Fibroblast of lung (primary cell): ENCODE measurements at places on chromosomes 12 and 14. TPM values are rescaled to one million over a fixed set of nuclear protein-coding genes. Genes with fewer than 3 reads are reported as not detected.

DNA sequence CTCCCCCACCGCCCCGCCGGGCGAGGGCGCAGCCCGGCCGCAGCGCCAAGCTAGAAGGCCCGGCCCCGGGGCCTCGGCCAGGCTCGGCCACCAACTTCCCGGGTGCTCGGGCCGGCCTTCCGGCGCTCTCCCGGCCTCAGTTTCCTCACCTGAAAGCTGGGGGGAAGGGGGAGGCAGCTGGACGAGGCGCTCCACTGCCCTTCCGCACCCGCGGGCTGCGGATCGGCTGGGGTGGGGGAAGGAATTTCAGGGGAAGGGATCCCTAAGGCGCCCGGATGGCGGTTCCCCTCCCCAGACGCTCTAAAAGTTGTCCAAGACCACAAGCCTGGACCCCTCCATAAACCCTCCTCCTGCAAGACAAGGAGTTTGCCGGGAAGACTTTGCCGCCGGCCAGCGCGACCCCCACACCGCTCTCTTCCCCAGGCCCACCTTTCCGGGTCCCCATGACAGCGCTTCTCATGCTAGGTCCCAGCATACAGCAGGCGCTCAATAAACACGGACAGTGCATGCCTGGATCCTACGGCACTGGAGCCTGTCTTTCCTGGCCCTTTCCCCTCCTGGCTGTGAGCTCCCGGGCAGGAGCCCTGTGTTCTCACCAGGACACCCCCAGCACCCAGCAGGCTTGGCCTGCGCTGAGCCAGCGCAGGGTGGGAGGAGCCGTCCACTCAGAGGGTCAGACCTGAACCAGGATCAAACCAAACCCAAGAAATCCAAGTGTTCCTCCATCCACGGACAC is 18.1 kb downstream of the BEGAIN start:
- H3K36me3 ChIP-seq = no peaks in the 10 kb centered on the region
- H3K4me3 ChIP-seq = no peak overlapping the region
- H3K27me3 ChIP-seq = peaks cover 15% of the 10 kb centered on the region
- no peak overlapping the region for H3K27ac ChIP-seq
- peak; percentile 25 for DNase-seq
- H3K4me1 ChIP-seq = no peaks in the 10 kb centered on the region

- no peaks in the 10 kb centered on the region for H3K36me3 ChIP-seq
- H3K27ac ChIP-seq = no peak overlapping the region
- H3K27me3 ChIP-seq = no peaks in the 10 kb centered on the region
- H3K4me1 ChIP-seq = no peaks in the 10 kb centered on the region
Observed at GRCh38 chr12:131351319-131352028, 359.4 kb upstream of the SFSWAP start.

DNA sequence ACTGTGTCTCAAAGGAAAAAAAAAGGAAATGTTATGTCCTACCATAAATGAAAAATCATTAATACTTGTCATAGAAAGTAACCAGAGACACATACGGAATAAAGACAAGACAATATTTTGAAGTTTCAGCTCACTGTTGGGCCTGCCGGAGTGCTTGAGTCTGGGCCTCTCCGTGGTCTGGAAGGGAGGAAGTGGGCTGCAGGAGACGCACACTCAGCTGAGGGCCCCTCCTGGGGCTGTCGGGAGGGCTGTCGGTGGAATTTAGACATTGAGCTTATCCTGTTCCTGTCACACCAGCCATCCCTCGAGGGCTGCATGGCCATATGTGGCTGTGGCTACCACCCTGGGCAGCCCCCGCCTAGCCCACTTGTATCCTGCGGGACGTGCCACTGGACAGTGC is 80.6 kb downstream of the DDX51 start:
- no peak for DNase-seq
- no peak overlapping the region for H3K27ac ChIP-seq
- no peak overlapping the region for H3K4me3 ChIP-seq
- H3K36me3 ChIP-seq = peaks cover 34% of the 10 kb centered on the region

GRCh38 chr12:125233319-125233718 is 168.1 kb downstream of the AACS start:
- H3K4me1 ChIP-seq = no peaks in the 10 kb centered on the region
- H3K36me3 ChIP-seq = no peaks in the 10 kb centered on the region
- H3K27me3 ChIP-seq = no peaks in the 10 kb centered on the region
- H3K27ac ChIP-seq = no peak overlapping the region
- DNase-seq = no peak

DNA sequence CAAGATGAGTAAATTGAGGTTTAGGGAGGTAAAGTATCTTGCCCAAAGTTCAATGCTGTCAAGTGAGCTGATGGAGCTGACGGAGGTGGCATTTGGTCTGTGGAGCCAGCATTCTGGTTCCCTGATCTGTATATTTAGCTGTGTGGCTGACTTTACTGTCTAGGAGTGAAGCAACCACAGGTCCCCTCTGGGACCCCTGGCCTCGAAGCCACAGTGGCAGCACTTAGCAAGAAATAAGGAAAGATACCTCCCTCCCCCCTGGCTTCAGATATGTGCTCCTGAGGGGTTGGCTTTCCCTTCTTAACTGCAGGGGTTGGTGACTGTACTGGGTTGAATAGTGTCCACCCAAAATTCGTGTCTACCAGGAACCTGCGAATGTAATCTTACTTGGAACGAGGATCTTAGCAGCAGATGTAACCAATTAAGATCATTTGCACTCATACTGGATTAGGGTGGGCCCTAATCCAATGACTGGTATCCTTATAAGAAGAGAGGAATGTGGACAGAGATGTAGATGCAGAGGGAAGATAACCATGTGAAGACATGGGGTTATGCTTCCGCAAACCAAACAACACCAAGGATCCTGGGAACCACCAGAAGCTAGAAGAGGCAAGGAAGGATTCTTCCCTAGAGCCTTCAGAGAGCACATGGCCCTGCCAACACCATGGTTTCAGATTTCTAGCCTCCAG is 2.0 kb upstream of the ACVR1B start:
- no peak overlapping the region for H3K27ac ChIP-seq
- peaks cover under 1% of the 10 kb centered on the region for H3K4me1 ChIP-seq
- no peak overlapping the region for H3K4me3 ChIP-seq
- DNase-seq = no peak
- no peaks in the 10 kb centered on the region for H3K36me3 ChIP-seq

DNA sequence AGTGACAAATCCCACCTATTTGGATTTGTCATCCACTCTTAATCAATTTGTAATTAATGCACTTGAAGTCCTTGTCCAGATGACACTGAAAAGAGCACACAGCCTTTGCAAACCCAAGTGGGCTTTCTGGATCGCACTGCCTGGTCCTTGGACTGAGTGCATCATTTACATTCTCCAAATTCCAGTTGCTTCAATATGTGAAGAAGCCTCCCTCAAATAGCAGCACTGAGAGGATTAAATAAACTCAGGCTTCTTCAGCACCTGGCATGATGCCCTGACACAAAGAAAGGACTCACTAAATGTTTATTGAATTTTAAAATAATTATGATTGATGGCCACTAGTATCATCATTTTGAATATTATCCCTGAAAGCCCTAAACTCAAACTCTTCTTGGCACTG is 496.5 kb downstream of the VRK1 start:
- DNase-seq = no peak
- H3K27ac ChIP-seq = no peak overlapping the region
- H3K4me1 ChIP-seq = no peaks in the 10 kb centered on the region
- no peaks in the 10 kb centered on the region for H3K36me3 ChIP-seq

DNA sequence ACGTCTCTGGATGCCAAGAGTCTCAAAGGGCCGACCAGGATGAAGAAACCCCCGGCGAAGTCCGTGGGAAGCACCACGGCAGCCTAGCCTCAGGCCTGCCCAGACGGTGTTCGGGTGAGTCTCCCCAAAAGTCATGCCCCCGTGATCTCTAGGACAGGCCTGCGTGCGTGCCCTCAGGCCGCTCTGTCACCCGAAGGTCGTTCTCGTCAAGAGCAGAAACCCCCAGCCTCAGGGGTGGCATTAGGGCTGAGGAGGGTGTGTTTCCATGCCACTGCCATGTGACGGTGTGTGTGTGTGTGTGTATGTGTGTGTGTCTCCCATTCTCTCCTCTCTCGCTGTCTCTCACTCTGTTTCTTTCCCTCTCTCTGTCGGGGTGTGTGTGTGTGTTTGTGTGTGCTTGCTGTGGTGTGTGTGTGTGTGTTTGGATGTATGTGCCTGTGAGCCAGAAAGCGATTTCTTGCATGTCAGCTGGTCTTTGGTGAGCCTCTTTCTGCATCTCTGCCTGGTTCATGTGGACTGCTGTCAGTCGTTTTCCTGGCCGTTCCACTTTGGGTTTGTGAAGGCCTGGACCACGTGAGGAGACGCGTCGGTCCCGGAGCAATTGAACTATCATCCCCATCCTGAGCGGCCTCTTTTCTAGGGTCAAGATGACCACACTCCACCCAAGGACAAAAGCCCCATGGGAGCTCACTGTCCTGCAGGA is 772.5 kb upstream of the ALG10B start:
- H3K36me3 ChIP-seq = no peaks in the 10 kb centered on the region
- H3K4me1 ChIP-seq = no peaks in the 10 kb centered on the region
- no peak for DNase-seq
- H3K27ac ChIP-seq = no peak overlapping the region
- H3K4me3 ChIP-seq = no peak overlapping the region
- H3K27me3 ChIP-seq = no peaks in the 10 kb centered on the region

GRCh38 chr12:28065374-28065773 is 92.8 kb upstream of the PTHLH start:
- H3K27ac ChIP-seq = no peak overlapping the region
- peaks cover 2% of the 10 kb centered on the region for H3K27me3 ChIP-seq
- H3K36me3 ChIP-seq = no peaks in the 10 kb centered on the region
- no peaks in the 10 kb centered on the region for H3K4me1 ChIP-seq
- DNase-seq = no peak
- no peak overlapping the region for H3K4me3 ChIP-seq

DNA sequence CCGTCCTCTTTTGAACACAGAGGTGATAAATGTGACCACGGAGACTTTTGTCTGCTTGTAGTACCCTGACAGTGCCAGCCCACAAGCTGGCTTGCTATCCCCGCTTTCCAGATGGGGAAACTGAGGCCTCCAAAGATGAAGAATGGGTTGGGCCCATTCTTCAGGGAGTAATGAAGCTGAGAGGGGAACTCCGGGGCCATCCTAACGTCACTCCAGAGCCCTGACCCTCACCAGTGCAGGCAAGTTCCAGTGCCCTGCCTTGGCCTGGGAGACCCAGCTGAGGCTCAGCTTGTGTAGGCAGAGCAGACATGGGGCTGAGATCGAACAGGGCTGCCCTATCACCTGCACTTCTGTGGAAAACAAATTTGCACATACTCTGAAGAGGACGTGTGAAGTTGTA is 277.1 kb downstream of the DPF3 start:
- H3K36me3 ChIP-seq = no peaks in the 10 kb centered on the region
- no peak for DNase-seq
- no peaks in the 10 kb centered on the region for H3K27me3 ChIP-seq
- no peak overlapping the region for H3K27ac ChIP-seq
- H3K4me3 ChIP-seq = no peak overlapping the region

- no peak overlapping the region for H3K4me3 ChIP-seq
- peaks cover 9% of the 10 kb centered on the region for H3K36me3 ChIP-seq
- H3K27me3 ChIP-seq = no peaks in the 10 kb centered on the region
- H3K4me1 ChIP-seq = peaks cover 55% of the 10 kb centered on the region
- DNase-seq = peak; percentile 43
Observed at GRCh38 chr14:74591899-74592298, 20.1 kb downstream of the LTBP2 start.

- H3K36me3 ChIP-seq = no peaks in the 10 kb centered on the region
- DNase-seq = no peak
- H3K27ac ChIP-seq = no peak overlapping the region
- H3K4me3 ChIP-seq = no peak overlapping the region
Observed at GRCh38 chr12:79761341-79761740, 70.6 kb upstream of the PAWR start.

GRCh38 chr12:2498964-2499500 is 295.7 kb upstream of the FKBP4 start:
- no peak for DNase-seq
- no peaks in the 10 kb centered on the region for H3K36me3 ChIP-seq

The CD27 gene
- total RNA-seq = 0.17 TPM in 1 of 2 replicates, not detected in the other

The ATG2B gene
- total RNA-seq = 23.9 and 30.9 TPM in 2 replicates

The LGR5 gene
- total RNA-seq = not detected in 2 replicates

The GZMH gene
- not detected in 2 replicates for total RNA-seq

The CDCA3 gene
- total RNA-seq = 1.5 and 9.1 TPM in 2 replicates

The MMP19 gene
- 3.3 and 7.1 TPM in 2 replicates for total RNA-seq

The CD163 gene
- 0.26 TPM in 1 of 2 replicates, not detected in the other for total RNA-seq

The CD9 gene
- total RNA-seq = 266 and 856 TPM in 2 replicates

The CCDC197 gene
- total RNA-seq = not detected in 2 replicates

The CLEC14A gene
- 2.6 and 5.3 TPM in 2 replicates for total RNA-seq

The AJUBA gene
- 57.0 and 84.9 TPM in 2 replicates for total RNA-seq
